ENCODE measurements at places on chromosomes 2 and 18.
A peak's percentile ranks its signal among the peaks of the same experiment; 100 is the strongest.

- no peak for DNase-seq
Measured at GRCh38 chr2:158786897-158787296, 8.2 kb upstream of the DAPL1 start.

GRCh38 chr2:234686088-234686890 lies 189.4 kb upstream of the ARL4C start:
- DNase-seq = no peak

DNA sequence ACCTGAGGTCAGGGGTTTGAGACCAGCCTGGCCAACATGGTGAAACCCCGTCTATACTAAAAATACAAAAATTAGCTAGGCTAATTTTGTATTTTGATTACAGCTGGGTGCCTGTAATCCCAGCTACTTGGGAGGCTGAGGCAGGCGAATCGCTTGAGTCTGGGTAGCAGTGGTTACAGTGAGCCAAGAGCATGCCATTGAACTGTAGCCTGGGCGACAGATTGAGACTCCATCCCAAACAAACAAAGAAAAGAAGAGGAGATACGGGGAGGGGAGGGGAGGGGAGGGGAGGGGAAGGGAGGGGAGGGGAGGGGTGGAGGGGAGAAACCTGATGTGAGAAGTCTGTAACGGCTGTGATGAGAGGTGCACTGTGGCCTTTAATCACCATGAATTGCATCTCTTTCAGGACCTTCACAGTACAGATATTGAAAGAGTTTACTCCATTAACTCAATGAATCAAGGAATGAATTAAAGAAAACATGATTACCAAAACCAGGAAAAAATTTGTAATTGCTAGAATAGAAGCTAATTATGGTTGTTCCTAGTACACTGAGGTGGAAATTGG lies 135.3 kb downstream of the CALCRL start:
- DNase-seq = no peak

DNA sequence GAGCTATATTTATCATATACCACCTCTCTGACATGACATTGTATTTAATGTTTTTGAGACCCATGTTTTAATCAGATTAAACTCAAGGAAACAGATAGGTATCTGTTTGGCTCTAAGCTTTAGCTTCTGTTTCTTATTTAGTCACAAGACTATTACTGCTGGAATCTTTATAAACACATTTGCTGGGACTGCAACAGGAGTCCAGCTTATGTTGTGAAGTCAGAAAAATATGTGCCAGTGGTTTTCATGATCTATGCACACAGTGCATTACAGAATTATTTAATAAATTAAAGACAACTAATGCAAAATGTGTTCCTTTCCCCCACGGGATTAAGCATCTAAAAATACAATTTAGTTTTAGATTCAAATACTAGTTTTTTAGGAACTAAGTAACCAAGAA lies 338.9 kb downstream of the ZEB2 start:
- DNase-seq = no peak

GRCh38 chr2:7835693-7836680 lies 845.9 kb upstream of the ID2 start:
- no peak for DNase-seq

- no peak for DNase-seq
Measured at GRCh38 chr2:67457699-67458098, 60.6 kb downstream of the ETAA1 start.

DNA sequence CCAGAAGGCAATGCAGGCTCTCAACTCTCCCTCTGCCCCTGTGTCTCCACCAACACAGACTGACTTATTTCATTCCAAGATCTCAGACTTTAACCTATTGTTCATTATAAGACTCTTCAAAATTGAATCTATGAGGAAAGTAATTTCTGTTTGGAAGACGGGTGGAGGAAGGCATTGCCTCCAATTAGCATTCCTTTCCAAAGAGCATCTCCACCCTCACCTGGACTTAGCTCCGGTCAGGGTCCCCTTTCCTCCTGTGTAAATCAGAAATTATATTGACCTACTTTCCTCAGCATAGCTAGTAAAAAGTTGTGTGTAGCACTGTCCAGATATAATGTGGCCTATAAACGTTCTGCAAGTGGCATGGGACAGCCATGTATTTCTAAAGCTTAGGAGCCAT lies 230.4 kb upstream of the ACVR2A start:
- no peak for DNase-seq

- DNase-seq = no peak
Measured at GRCh38 chr18:48889981-48890762, 60.6 kb downstream of the SMAD7 start.

DNA sequence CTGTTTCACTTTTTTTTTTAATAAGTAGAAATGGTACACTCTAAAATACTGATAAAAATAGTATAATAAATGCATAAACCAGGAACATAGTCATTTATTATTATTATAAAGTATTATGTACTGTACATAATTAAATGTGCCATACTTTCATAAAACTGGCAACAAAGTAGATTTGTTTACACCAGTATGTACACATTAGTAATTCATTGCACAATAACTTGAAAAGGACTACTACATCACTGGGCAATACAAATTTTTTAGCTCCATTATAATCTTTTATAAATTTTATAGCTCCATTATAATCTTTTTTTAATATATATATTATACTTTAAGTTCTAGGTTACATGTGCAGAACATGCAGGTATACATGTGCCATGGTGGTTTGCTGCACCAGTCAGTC lies 636.5 kb downstream of the CNTNAP5 start:
- DNase-seq = no peak

DNA sequence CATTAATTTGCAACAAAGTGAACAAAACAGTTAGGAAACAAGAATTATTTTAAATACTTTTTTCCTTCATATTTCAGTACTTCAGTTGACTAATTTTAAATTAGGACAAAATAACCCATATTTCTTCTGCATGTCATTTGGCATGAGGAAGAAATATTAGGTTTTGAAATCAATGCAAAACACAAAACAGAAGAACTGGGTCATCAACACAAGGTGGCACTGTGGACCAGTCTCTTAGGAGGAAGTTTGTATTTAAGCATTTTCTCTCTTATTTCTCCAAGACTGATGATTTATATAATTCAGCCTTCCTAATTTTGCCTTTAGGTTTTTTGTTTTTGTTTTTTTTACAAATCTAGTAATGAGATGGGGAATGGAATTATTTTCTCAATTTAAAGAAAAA lies 352.8 kb upstream of the KCNH7 start:
- no peak for DNase-seq

DNA sequence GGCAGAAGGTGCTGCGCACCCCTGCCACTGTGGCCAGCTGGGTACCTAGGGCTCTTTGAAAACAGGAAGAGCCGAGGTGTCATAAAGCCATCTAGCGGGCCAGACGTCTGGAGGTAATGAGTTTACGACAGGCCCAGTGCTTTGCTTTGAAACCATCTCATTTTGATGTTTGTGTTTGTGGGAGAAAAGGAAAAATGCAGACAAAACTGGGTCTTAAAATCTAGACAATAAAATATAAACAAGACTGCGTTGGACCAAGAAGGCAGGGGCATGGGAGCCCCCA lies 3.2 kb downstream of the HOXD9 start:
- DNase-seq = no peak

- DNase-seq = no peak
Measured at GRCh38 chr2:172513935-172514586, 41.8 kb upstream of the PDK1 start.

GRCh38 chr18:22346953-22347605 lies 70.6 kb downstream of the CTAGE1 start:
- no peak for DNase-seq

DNA sequence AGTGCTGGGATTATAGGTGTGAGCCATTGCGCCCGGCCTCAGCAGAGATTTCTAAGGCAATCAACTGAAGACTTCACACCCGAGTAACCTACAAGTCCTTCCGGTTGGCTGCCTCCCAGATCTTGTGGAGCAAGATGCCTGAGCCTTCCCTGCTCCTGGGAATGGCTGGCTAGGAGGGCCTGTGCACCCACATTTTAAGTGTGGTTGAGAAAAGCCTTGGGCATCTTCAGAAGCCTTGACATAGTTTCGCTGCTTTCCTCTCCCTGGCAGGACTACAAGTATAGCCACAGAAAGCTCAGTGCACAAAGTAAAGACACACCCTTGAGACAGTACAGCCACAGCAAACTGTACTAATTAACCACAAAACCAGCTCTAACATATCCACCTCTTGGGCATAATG lies 35.2 kb downstream of the E2F6 start:
- DNase-seq = no peak

DNA sequence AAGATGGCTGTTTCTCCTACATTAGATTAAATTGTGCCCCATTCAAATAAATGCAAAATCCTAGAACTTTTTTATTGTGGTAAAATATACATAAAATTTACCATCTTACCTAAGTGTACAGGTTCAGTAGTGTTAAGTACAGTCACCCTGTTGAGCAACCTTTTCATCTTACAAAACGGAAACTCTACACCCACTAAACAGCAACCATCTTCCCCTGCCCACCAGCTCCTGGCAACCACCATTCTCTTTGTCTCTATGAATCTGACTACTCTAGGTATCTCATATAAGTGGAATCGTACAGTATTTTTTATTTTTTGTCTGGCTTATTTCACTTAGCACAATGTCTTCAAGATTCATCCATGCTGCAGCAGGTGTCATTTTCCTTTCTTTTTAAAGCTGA lies 53.0 kb downstream of the ASXL2 start:
- peak; percentile 7 for DNase-seq

DNA sequence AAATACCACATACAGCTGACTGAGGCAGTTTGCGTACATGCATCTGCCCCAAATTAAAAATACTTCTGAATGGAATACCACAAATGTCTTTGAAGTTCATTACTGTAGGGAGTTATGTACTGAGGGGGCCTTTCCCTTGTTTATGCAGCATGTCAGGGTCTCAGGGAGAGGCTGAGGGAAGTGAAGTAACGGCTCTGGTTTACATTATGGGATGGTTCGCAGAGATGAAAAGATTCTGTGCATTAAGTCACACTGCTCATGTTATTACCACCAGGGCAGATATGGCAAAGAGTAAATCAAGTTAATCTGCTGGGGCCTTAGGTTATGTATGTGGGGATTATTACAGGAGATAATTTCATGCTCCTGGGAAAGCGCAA lies 385.9 kb upstream of the RND3 start:
- no peak for DNase-seq

DNA sequence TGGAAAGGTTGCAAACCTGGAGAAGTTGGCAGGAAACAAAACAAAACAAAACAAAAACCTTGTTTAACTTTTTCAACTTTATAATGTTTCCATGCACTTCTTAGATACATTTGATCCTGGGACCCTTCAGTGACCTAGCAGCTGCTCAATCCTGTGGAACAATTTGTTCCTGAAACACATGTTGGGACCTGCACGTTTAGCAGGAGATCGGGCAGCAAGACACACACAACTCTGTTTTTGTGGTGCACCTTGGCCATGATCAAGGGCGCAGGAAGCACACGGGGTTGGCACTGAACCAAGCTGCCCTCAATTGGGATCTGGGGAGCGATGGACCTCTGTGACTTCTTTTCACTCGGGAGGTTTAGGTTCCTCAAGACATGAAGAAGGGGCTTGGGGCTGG lies 268.7 kb downstream of the LOXHD1 start:
- DNase-seq = no peak

- DNase-seq = no peak
Measured at GRCh38 chr2:65537651-65538385, 105.4 kb upstream of the SPRED2 start.

DNA sequence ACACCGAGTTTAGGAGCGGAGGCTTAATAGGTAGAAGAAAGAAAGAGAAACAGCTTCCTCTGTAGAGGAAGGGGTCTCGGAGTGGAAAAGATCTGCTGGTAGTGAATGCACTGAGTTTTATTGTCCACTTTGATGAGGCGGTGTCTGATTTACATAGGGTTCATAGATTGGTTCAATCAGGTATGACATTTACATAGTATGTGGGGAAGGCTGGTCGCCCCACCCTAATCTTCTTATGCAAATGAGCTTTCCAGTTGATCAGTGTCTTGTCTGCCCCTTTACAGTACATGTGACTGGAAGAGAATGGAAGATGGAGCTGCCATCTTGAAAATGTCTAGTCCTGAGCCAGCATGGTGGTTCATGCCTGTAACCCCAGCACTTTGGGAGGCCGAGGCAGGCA lies 19.9 kb upstream of the CNOT11 start:
- no peak for DNase-seq

Measured in activated CD8-positive, alpha-beta memory T cell treated with anti-CD3 and anti-CD28 coated beads for 1 hour (primary cell).